ENCODE measurements at places on chromosomes 4 and X.

GRCh38 chrX:17098516-17099247 lies 152.2 kb downstream of the REPS2 start:
- no peak for DNase-seq

DNA sequence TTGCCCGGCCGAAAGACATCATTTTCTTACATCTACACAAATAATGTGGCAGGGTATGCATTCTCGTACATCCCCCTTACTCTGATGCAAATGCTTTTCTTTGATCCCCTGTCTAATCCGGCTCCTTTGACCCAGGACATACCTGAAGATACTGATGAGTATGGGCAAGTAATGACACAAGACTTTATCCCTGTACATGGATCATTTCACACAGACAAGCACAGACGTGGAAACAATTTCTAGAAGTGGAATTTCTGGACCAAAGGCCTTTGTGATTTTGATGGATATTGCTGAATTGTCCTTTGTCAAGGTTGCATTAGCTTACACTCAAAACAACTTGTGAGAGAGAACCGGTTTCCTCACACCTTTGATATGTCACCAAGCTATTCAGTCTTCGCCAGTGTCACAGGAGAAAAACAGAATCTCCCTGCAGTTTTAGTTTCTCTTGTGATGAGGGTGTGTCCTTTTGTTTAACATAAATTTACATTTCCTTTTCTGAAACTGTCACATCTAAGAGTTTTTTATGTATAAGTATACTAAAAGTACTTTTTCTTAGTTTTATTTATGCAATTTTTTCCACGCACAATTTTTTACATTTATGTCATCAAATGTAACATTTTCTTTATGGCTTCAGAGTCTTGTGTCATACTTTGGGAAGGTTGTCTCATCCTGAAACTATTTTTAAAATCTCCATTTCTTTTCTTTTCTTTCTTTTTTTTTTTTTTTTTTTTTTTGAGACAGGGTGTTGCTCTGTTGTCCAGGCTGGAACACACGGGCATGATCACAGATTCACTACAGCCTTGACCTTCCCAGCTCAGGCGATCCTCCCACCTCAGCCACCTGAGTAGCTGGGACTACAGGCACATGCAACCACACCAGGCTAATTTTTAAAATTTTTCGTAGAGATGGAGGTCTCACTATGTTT lies 25.2 kb downstream of the RWDD4 start:
- no peak for DNase-seq

DNA sequence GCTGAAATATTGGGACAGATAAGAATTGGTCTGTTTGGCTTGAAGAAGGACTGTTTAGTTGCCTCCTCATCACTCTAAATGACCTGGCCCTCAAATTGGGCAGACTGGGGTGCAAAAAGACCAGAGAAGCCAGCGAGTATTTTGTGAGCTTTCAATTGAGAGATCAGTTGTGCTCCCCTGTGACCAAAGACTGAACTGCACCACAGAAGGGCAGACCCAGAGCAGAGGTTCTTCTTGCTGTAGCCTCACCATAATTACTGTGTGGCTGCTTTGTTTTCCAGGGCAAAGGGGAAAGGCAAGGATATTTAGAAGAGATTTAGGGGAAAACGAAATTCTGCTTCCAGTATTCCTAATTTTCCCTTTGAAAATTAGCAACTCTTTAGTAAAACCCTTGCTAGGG lies 104.0 kb upstream of the MBNL3 start:
- no peak for DNase-seq

DNA sequence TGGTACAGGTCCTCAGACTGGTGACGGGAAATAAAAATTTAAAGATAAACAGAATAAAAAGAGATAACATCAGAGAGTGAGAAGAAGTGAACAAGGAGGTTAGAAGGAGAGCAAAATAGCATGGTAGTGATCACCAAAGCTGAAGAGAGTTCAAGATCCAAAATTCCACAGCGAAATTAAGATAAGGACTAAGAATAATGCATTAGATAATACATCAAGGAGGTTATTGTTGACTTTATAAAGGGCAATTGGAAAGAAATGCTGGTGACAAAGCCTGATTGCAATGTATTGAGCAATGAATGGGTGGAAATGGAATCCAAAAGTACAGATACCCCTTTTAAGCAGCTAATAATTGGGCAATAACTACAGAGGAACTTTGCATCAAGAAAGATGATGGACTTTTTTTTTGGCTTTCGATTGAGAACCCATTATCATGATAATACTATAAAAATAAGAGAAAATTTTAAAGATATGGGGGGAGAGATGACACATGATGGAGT lies 101.6 kb upstream of the MAP9 start:
- DNase-seq = no peak

Data from NCI-H460 (cell line).